Stimulated activated CD4-positive, alpha-beta T cell treated with anti-CD3 and anti-CD28 coated beads, TNF-alpha, amount 100 ng/mL, for 4 hours (primary cell): ENCODE measurements at places on chromosomes 1 and 21.

DNA sequence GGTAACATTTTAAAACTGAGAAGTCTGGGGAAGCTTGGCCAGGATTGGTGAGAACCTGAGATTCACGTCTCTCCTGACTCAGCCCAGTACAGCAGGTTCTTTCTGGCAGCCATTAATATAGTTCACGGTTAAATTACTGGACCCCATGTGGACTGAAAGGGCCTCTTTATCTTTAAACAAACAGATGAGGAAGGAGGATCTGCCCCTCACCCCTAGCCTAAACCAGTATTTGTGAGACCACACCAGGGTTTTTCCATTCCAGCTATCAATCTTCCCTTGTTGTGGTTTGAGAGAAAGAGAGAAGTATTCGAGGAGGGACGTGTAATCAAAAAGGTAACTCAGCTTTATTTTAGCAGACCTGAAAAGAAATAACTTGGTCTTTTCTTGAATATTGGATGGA is 137.1 kb downstream of the PROX1 start:
- no peak for DNase-seq

DNA sequence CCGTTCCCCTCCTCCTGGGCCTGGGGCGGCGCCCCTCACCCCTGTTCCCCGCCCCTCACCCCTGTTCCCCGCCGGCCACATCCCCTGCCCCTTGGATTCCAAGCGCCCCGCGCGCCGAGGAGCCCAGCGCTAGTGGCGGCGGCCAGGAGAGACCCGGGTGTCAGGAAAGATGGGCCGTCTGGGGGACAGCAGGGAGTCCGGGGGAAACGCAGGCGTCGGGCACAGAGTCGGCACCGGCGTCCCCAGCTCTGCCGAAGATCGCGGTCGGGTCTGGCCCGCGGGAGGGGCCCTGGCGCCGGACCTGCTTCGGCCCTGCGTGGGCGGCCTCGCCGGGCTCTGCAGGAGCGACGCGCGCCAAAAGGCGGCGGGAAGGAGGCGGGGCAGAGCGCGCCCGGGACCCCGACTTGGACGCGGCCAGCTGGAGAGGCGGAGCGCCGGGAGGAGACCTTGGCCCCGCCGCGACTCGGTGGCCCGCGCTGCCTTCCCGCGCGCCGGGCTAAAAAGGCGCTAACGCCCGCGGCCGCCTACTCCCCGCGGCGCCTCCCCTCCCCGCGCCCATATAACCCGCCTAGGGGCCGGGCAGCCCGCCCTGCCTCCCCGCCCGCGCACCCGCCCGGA is at the start of gene TP73:
TSS of gene TP73 (plus strand) at position 587 of the 618 bp plus-strand sequence. CDS start 29,850 bp downstream, outside the sequence.
- DNase-seq, result peak; percentile 18

GRCh38 chr1:183841950-183842794 is 37.3 kb downstream of the RGL1 start:
- DNase-seq, result no peak

- DNase-seq, result no peak
Measured at GRCh38 chr21:17901458-17902079, 82.4 kb upstream of the C21orf91 start.
